ENCODE measurements at places on chromosomes 4 and X. TPM values are rescaled to one million over a fixed set of nuclear protein-coding genes. Genes with fewer than 3 reads are reported as not detected.

DNA sequence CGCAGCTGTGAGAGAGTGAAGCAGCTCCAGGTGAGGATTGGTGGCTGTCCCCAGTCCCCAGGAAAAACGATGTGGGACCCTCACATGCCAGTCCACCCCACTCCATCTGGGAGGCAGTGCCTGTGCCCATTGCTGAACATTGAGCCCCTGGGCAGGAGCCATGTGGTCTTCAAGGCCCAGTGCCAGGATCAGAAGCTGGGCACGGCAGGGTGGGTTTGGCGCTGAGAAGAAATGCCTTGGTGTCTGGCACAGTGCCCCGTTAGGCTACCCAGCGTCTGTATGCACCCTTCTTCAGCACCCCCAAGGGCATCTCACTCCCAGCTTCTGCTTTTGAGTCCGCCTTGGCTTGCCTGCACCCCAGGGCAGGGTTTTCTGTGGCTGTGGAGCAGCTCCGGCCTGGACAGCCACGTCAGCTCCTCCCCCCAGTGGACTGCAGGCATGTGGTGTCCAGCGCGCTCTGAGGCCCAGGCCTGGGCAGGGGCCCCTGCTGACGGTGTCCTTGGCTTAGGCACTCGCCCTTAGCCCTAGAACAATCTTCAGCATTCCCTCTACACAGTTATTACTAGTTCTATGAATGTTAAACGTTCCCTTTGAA, 28.6 kb downstream of the RGS12 start:
- DNase-seq, result no peak
- peak overlapping the region; percentile 91 for H3K27ac ChIP-seq
- H3K27me3 ChIP-seq, result no peaks in the 10 kb centered on the region
- H3K4me1 ChIP-seq, result peaks cover 29% of the 10 kb centered on the region

DNA sequence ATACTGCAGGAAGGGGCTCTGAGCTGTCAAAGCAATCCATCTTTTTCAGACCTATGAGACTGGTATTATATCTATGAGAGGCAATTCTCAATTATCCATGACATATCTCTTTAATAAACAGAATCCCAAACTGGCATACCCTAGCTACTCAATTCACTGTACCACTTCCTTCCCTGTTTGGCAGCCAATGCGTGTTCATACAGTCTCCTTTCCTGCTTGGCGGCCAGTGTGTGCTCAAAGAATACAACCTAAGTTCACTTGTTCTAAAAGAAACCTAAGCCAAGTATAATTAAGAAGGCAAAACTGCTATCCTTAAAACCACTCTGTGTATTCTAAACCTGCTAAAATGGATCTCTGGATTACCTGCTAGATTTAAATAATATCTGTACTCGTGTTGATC, 38.3 kb downstream of the ARHGEF9 start:
- no peak overlapping the region for H3K4me3 ChIP-seq
- peaks cover 1% of the 10 kb centered on the region for H3K36me3 ChIP-seq
- DNase-seq, result no peak
- peaks cover 5% of the 10 kb centered on the region for H3K4me1 ChIP-seq
- H3K27ac ChIP-seq, result no peak overlapping the region
- no peaks in the 10 kb centered on the region for H3K27me3 ChIP-seq

DNA sequence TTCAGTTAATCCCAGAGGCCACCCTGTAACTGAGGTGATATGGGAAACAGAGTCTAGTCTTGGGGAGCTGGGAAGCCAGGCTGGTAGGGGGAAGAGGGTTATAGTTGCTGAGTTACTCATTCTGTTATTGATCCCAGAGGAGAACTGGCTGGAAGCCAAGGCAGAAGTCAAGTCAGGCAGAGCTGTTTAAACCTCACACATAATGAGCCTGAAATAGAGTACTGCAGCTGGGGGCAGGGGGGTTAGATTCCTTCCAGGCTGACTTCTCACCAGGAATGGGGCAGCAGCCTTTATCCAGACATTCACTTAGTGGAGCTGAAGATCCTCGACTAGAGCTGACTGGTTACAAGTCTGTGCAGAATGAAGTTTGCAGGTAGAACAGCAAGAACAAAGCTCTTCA, 144.9 kb downstream of the C4orf33 start:
- DNase-seq, result no peak
- H3K27ac ChIP-seq, result no peak overlapping the region
- no peaks in the 10 kb centered on the region for H3K36me3 ChIP-seq

DNA sequence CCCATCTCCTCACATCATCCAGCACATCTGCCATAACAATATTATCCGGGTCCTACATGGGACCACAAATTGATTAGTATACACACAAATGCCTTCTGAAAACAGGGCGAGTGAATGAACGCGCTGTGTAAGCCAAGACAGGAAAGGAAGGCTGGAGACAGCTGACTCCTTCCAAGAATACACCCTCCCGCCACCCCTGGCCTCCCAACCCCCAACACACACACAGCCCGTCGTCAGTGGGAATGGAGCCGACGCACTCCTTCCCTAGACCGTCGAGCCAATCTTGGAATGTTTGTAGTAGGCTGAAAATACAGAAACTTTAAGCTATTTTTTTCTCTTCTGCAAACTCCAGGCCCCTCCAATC, 319 bp upstream of the MAGEH1 start:
- H3K27me3 ChIP-seq, result no peaks in the 10 kb centered on the region
- peak overlapping the region; percentile 87 for H3K27ac ChIP-seq
- H3K36me3 ChIP-seq, result no peaks in the 10 kb centered on the region
- no peak for DNase-seq
- H3K4me1 ChIP-seq, result peaks cover 7% of the 10 kb centered on the region
- peak overlapping the region; percentile 87 for H3K4me3 ChIP-seq

DNA sequence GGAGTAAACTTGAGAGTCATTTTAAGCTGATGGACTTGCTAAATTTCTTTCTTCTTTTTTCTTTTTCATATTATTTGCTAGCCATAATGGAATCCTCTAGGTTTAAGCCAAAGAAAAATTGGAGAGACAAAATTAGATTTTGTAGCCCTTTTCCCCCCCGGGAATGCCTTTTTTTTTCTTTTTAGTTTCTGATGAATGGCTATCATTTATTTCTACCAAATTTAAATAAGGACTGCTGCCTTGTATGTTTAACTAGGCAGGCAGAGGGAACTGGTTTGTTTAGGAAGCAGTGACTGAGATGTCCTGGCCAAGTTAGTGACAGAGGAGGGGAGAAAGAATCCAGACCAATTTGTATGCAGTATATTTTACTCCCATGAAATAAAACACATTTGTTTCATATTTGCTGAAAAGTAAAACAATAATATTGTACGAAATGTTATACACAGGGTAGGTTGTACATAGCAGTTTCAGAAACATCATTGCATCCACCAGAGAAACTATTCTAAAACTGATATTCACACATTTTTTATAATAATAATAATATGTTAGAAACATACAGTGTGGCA, 5.7 kb downstream of the PITX2 start:
- no peak overlapping the region for H3K27ac ChIP-seq
- peaks cover 22% of the 10 kb centered on the region for H3K4me1 ChIP-seq
- no peak for DNase-seq

- H3K27ac ChIP-seq, result peak overlapping the region; percentile 55
- H3K4me1 ChIP-seq, result no peaks in the 10 kb centered on the region
- H3K36me3 ChIP-seq, result peaks cover 4% of the 10 kb centered on the region
These were observed 1284.0 kb downstream of the RAPGEF2 start for GRCh38 chr4:160386846-160387245.

DNA sequence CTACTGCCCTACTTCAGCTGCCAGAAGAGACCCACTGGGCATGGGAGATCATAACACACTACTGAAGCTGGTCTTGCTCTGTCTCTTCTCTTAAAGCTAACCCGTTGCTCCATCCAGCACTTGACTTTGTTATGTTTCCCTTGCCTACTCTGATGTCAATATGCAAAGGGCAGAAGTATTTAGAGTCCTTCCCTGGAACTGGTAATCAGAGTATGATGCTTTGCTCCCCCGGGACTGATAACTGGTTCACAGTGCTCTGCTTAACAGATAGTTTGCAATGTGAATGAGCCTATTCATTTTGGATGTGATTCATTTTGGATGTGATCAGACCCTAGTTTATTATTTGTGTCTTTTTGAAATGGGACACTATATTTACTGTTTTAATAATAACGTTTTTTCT, 12.3 kb upstream of the UCP1 start:
- no peak overlapping the region for H3K27ac ChIP-seq
- peaks cover 22% of the 10 kb centered on the region for H3K27me3 ChIP-seq
- H3K4me1 ChIP-seq, result no peaks in the 10 kb centered on the region
- no peak for DNase-seq
- no peaks in the 10 kb centered on the region for H3K36me3 ChIP-seq

- no peak overlapping the region for H3K4me3 ChIP-seq
- no peak for DNase-seq
- peaks cover 10% of the 10 kb centered on the region for H3K27me3 ChIP-seq
These were observed 119.7 kb downstream of the SHOX start for GRCh38 chrX:750263-750662.

Gene PPP4R3C
- total RNA-seq, result not detected

Gene RTL3
- total RNA-seq, result not detected

Gene PNMA6F
- total RNA-seq, result not detected

Gene EDNRA
- total RNA-seq, result 13.3 TPM
